ENCODE measurements at places on chromosomes 4 and X.
A peak's percentile ranks its signal among the peaks of the same experiment; 100 is the strongest.

DNA sequence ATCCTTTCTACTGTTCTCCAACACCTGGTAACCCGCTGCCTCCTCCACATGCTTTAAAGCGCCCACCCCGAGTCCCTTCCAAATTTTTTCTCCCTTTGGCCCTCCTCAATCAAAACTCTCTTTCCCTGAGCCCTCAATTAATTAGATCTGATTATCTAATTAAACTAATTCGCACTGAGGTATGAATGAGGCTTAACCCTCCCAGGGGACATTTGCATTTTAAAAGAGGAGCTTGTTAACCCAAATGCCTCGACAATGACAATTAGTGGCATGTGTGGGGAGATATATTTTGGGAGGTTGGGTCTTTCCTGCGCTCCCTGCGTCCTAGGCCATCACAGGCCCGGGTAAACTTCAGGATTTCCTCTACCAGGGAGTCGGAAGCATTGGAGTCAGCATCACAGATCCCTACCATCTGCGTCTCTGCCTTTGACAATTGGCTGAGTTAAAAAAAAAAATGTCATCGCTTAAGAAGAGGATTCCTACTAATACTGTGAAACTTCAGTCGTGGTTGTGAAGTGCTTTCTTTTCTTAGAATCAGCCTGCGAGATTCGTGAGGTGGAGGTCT is 50.6 kb downstream of the TENM3 start:
- no peak for DNase-seq

DNA sequence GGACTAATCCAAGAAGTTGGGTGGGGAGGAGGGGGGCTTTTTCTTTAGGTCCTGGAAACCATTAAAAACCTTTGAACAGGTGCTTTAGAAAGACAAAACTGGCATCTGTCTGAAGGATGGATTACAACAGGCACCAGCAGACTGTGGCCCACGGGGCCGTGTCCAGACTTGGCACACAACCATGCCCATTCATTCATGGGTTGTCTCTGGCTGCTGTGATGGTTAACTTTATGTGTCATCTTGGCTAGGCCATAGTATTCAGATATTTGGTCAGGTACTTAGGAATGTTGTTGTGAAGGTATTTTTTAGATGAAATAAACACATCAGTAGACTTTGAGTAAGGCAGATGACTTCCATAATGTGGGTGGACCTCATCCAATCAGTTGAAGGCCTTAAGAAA is 45.5 kb downstream of the TBL1X start:
- no peak for DNase-seq

DNA sequence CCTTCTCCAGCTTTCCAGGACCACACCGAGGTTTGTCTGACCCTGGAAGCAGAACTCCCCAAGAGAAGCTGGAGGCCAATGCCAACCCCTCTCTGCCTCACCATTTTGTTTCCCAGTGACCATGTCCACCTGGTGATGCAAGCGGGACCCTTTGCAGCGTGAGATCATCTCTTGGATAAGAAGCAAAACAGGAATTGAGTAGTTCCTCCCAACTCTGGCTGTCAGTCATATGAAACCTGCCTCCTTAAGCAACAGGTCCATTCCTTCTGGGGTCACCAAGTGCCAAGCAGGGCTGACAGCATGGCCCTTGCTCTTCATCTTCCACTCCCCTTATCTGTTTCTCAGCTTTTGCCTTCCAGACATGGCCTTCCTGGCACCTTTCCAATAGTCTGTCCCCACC is 41.3 kb upstream of the MTM1 start:
- DNase-seq: no peak

DNA sequence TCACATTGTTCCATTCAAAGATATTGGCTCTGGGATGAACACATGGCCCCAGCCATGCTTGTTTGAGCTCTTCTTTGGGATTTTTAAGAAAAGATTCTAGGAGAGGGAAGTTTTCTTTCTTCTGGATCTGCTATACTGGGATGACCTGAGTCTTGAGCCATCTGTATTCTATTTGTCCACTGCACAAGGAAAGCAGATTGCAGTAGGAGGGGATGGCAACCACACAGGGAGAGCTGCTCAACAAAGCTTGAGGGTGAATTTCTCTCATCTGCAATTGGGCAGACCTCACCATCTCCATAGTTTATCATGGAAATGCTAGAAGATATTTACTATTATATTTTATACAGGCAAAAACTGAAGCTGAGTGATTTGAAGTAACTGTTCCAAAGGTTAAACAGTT is 34.3 kb downstream of the ADH7 start:
- no peak for DNase-seq

DNA sequence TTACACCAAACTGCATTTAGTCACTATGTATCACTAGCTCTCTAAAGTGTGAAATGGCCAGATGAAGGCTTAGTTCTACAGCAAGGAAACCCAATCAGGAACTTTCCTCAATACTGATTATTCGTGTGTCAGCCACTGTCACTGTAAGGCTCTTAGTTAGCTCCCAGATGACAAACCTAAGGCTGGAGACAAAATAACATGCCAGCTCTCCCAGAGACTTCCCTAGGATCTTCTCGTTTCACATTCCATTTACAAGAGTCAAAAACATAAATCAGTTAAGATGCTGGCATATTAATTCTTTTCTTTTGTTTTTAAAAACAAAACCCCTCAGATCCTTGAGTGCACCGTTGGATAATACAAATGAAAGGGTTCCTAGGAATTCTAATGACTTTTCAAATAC is 88.2 kb upstream of the TFDP3 start:
- DNase-seq: no peak

GRCh38 chr4:23279377-23279986 is 586.7 kb downstream of the GBA3 start:
- no peak for DNase-seq

GRCh38 chrX:117860517-117860916 is 256.1 kb downstream of the KLHL13 start:
- DNase-seq: no peak

GRCh38 chr4:148842843-148843242 is 400.6 kb upstream of the NR3C2 start:
- no peak for DNase-seq

- no peak for DNase-seq
Measured at GRCh38 chrX:78493180-78493579, 165.8 kb upstream of the CYSLTR1 start.

- DNase-seq: no peak
Measured at GRCh38 chr4:33989820-33990443, 2254.4 kb downstream of the ARAP2 start.

DNA sequence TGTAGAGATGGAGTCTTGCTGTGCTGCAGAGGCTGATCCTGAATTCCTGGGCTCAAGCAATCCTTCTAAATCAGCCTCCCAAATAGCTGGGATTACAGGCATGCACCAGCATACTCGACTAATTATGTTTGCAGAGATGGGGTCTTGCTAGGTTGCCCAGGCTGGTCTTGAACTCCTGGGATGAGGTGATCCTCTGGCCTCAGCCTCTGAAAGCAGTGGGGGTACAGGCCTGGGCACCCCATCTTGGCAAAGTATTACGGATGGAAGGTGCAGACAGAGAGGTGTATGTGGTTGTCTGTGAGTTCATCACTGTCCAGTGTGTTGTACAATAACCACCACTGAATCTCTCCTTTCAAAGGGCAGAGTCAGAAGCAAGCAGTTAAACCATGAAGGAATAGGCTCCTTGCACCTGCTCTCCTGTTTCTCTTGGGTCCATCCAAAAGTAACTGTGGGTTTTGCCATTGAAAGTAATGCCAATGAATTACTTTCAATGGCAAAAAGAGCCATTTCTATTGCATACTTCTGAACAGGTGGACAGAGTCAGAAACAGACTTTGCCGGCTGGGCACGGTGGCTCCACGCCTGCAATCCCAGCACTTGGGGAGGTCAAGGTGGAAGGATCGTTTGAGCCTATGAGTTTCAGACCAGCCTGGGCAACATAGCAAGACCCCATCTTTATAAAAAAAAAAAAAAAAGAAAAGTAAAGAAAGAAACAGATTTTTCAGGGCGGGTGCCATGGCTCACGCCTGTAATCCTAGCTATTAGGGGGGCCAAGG is 7.0 kb upstream of the AKAP17A start:
- DNase-seq: no peak

DNA sequence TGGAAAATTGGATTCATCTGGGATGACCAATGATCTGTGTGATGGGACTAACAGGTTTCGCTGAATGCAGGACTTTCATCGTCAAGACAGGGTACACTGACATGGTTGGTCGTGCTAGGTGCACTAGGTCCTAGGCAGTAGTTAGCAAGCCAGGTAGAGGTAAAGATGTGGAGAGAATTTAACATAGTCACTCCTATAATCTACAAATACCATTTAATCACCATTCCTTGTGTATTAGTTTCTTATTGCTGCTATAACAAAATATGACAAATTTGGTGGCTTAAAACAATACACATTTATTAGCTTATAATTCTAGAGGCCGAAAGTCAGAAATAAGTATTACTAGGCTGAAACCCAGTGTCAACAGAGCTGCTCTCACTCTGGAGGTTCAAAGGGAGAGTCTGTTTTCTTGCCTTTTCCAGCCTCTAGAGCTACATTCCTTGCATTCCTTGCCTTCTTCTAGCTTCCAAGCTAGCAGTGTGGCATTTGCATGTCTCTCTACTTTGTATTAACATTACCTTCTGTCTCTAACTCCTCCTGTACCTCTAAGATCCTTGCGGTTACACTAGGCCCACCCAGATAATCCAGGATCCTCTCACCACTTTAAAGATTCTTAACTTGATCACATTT is 98.7 kb upstream of the GRIA3 start:
- no peak for DNase-seq

DNA sequence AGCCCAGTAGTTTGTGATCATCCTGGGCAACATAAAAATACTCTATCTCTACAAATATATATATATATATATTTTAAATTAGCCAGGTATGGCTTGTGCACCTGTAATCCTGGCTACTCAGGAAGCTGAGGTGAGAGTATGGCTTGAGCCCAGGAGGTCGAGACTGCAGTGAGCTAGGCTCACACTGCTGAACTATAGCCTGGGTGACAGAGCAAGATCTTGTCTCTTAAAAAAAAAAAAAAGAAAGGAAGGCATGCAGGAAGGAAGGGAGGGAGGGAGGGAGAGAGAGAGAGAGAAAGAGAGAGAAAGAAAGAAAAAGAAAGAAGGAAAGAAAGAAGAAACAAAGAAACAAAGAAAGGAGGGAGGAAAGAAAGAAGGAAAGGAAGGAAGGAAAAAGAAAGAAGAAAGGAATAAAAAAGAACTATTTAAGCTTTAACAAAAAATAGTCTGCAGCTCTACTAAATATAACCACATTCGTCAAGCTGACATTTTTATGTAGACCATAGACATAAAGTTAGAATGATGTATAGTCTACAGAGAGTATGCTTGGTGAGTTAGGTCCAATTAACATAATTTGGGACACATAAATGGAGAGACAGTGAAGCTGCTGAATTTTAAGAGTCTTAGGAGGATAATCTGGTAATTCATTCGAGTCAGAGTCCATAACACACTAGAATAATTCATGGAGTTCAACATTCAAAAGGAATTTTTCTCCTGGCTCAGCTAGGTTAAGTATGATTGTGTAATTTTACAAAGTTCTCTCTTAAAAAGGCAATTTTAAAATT is 111.9 kb downstream of the GLRA3 start:
- DNase-seq: no peak

DNA sequence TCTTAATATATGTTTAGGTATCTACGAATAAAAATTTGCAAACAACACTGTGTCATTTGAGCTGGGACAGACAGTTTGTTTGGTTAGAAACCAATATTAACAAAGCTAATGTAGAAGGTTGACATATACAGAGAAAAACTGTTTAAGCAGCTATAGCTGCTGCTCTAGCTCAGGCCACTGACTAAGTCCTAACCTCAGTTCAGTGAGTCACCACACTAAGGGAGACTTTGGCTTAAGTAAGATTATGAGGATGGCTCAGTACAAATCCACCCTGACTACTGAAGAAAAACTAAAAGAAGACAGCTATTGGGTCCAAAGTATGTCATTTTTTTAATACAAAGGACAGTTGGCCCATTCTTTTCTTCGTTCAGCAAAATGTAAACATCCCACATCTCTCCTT is 717.3 kb upstream of the ACTRT1 start:
- no peak for DNase-seq

DNA sequence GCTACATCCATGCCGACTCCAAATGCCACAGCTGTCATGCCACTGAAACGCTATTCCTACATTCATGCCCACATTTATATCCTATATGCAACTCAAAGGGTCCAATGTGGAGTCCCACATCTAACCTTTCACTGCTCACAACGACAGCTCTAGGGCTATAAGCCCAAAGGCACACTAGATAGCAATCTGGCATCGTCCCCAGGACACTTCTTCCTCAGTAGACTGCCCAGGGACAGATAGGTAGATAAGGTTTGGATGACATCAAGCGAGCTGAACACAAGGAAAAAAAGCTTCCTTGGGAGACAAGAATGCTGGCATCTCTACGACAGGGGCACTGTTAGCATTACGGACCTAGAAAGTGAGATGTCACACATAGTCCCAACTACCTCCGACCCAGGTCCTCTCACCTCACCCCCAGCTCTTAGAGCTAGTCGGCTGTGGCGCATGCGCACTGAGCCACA is 685 bp downstream of the RAB9B start:
- no peak for DNase-seq

- DNase-seq: no peak
Measured at GRCh38 chr4:6526671-6527091, 48.3 kb upstream of the MAN2B2 start.

GRCh38 chr4:92636038-92636806 is 332.5 kb downstream of the GRID2 start:
- no peak for DNase-seq

DNA sequence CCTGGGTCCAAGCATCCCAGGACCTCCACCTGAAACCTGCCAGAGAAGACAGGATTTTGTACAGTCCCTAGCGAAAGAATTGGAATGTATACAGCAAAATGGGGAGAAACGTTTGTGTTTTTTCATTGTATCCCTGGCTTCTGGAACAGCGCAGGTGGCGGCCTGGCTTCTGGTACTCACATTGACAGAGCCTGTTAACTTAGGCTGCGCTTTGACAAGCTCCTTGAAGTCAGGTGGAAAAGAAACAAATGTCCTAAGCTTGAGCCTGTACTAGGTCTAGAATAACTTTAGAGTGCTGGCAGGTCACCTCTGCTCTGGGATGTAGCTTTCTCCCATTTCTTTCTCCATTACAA is 343.7 kb upstream of the KLF3 start:
- no peak for DNase-seq

DNA sequence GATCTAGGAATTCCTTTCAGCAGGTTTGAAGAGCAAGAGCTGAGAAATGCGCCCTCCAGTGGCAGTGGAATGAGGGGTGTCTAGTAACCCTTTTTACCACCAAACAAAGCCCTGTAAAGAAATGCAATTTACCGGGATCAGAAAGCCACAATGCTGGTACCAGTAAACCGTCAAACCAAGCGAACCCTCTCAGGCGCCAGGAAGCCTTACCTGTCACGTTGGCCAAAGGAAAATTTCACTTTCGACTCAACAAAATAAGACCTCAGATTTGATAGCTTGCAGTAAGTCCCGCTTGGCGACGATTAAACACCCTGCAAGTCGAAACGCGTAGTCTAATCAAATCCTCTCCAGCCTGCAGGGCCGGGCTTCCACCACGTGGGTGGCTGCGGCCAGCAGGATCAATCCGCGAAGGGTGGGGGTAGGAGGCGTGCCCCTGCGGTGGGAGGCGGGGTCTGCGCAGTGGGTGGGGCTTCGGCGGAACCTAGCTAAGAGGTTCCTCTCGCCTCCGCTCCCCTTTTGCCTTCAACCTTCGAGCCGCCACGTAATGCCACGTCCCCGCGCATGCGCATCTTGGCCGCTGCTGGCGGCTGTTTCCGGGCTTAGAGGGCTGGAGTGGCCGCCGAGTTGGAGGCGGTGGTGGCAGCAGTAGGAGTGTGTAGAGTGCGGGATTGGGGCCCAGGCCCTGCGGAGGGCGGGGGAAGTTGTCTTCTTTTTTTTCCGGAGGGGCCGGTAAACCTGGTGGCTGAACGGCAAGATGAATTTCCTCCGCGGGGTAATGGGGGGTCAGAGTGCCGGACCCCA is at the start of gene USO1:
Gene USO1, plus strand, starts transcription at position 512 of the 801 bp plus-strand sequence. Its CDS starts 243 bp downstream, at position 755.
- DNase-seq: peak; percentile 91

GRCh38 chrX:135931644-135932487 is 38.4 kb downstream of the SAGE1 start:
- no peak for DNase-seq
